Stimulated activated CD8-positive, alpha-beta memory T cell treated with anti-CD3 and anti-CD28 coated beads, Interleukin-15, amount 100 ng/mL, for 4 hours (primary cell): ENCODE measurements at places on chromosomes 7 and 10.

GRCh38 chr7:18886832-18887231 lies 230.6 kb downstream of the TWIST1 start:
- DNase-seq: no peak

DNA sequence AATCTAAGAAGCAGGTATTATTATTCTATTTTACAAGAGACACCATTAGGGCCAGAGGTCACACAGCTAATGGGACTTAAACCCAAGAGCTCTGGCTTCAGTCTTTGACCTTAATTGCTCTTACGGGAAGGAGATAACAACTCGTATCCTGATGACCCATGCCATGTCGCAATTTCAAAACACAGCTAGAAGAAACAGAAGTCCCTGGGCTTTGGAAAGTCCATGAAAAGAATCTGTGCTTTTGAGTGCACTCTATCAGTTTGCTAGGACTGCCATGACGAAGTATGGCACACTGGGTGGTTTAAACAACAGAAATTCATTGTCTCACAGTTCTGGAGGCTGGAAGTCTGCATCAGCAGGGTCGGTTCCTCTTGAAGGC lies 247.8 kb upstream of the AOAH start:
- DNase-seq: no peak

- DNase-seq: no peak
These were observed 146.2 kb downstream of the WDR37 start for GRCh38 chr10:1202343-1202742.

GRCh38 chr10:117175215-117175900 lies 21.9 kb upstream of the KCNK18 start:
- no peak for DNase-seq

DNA sequence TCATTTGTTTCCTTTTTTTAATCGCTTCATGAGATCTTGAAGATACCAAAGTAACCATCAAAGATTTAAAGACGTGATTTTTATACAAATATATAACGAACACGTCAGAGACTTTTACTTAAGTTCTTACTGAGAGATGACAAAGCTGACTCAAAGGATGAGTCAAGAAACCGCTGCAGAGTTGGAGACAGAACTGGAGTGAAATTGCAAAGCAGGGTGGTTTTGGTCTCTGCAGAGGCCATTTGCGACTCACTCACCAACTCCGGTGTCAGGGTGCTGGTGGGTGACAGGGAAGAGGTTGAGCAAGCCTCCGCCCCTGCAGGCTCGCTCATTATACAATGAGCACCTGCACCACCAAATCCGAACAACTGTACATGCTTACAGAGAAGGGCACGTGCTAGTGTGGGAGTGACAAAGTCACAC lies 75.2 kb downstream of the DNAJB6 start:
- DNase-seq: peak; percentile 23

DNA sequence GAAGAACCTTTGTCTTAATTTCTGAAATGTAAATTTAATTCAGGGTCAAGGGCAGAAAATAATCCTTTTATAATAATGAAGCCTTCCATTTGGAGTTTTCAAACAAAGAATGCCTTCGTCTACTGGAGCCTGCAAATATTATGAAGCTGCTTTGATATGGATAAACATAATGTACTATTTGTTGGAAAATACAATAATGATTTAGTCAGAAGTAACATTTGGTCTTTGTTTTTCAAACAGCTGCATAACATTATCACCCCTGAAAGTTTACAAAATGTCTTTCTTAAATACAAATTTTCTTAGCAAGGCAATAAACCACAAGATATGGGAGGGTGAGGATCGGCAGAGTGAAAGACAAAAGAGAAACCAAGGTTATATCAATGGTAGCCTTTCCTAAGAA lies 41.5 kb downstream of the TMEM26 start:
- DNase-seq: no peak

DNA sequence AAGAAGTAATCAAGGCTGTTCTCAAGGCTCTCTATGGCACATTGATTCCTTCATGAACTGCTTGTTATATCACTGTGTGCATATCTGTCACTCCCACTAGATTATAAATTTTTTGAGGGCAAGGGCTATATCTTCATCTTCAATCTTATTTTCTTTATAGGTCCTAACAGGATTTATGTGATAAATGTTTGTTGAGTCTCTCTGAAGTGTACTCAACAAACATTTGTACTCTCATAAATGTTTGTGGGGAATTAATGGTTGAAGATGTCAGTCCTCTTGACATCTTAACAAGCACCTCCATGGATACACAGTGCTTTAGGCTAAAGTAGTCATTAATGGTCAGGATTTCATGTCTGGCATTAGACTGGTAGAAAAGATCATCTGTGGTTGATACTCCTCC lies 143.2 kb downstream of the RNLS start:
- DNase-seq: no peak

DNA sequence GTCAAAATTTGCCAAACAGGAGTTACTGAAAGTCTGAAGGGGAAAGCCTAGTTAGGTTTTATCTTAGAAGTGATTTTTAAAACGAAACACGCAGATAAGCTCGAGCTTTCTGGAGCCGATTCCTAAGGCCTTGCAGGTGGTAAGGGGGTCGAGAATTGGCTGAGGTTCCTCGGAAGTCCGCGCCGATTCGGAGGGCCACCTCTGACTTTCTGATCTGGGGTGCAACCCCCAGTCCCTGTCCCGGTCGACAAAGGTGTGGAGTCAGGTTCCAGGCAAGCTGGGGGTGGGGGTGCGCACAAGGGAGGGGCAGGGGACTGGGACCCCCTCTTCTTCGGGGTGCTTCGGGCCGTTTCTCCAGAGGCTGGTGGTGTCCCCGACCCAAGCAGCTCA lies 701 bp upstream of the CUL1 start:
- no peak for DNase-seq

GRCh38 chr7:26930201-26930600 lies 65.8 kb upstream of the SKAP2 start:
- DNase-seq: no peak

DNA sequence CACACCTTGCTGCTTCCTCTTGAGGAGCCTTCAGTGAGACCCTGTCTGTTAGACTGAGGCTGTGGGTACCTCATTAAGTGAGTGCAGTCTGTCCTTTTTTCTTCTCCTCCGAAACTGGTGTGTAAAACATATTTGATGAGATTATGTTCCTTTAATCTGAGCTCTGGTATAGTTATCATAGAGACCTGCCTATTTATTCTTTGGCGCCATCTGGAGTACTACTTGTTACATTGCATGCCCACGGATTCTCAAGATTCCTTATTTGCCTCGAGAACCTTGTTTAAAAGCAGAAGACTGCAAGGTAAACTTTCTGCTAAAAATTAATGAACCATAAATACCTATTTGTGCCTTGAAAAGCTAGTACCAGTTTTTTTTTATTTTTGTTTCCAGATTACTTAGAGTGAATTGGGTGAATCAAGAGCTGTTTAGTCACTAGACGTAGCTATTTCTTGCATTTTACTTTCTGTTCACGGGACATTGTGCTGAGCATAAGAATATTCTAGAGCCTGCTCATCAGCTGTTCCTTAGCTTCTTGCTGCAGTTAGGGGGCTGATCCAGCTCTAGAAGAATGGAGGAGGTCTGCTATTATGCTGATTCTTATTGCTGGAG lies 16.9 kb upstream of the STMP1 start:
- no peak for DNase-seq

GRCh38 chr7:33262476-33262875 lies 133.1 kb downstream of the BBS9 start:
- no peak for DNase-seq

GRCh38 chr10:69679736-69680135 lies 49.7 kb downstream of the FAM241B start:
- no peak for DNase-seq

DNA sequence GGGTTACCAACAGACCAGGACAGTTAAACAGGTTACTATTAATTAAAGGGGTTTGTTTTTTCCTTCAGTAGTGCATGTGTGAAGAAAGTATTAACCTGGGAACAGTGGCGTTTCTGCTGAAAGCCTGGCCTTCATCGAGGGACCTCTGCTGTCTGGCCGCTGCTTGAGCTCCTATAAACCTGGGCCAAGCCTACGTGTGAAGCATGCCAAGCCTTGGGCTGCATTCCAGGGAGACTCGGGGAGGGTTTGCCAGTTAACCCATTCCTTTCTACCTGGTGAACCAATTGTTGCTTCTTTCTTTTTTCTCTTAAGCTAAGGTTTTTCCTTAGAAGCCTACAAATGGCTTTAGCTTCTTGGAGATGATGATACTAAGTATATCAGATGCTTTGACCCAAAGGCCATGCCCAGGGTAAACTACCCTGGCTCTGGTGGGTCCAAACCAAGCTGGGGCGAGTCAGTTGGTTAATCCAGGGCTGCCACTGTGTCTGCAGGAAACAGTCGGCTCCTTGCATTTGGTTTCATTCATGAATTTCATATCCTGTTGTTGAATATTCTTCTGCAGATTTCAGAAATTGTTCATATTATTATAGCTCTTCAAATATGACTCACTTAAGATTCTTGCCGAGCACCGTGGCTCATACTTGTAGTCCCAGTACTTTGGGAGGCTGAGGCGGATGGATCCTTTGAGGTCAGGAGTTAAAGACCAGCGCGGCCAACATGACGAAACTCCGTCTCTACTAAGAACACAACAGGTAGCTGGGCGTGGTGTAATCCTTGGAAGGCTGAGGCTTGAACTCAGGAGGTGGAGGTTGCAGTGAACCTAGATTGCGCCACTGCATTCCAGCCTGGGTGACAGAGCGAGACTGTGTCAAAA lies 23.8 kb downstream of the PFKP start:
- no peak for DNase-seq

- DNase-seq: no peak
These were observed 161.4 kb downstream of the GFRA1 start for GRCh38 chr10:116111483-116112095.

- DNase-seq: no peak
These were observed 25.5 kb upstream of the ABLIM1 start for GRCh38 chr10:114683593-114683992.

GRCh38 chr7:116734710-116735109 lies 62.7 kb downstream of the MET start:
- DNase-seq: no peak

DNA sequence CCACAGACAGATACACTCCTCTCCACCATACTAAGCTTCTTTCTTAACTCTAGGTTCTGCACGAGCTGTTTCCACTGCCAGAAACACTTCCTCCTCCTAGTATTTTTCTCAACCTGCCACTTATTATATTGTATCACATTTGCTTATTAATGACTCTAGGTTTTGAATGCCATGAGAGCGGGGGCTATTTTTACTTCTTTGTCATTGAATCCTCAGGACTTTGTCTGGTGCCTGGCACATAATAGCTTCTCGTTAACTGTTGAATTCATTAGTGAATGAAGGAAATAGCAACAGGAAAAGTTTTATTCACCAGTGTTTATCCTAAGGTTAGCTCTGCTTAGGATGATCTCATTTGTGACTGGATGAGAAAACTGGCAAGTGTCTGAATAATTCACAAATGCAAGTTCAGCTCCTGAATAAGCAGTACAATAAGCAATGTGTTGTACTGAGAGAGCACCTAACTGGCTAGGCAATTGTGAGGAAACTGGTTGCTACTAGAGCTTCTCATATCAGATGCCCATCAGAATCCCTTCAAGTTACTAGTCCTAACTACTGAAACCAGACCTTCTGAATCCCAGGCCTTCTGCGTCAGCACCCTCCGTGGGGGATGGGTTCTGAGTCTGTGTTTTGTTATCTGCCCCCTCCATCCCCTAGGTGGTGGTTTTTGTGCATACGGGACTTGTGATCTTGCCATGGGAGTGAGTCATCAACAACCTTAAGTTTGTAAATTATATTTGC lies 92.7 kb downstream of the LSMEM1 start:
- no peak for DNase-seq

- no peak for DNase-seq
These were observed 301.8 kb upstream of the ZWINT start for GRCh38 chr10:56662765-56663447.

- DNase-seq: no peak
These were observed 34.0 kb downstream of the MAD1L1 start for GRCh38 chr7:2198760-2199159.

DNA sequence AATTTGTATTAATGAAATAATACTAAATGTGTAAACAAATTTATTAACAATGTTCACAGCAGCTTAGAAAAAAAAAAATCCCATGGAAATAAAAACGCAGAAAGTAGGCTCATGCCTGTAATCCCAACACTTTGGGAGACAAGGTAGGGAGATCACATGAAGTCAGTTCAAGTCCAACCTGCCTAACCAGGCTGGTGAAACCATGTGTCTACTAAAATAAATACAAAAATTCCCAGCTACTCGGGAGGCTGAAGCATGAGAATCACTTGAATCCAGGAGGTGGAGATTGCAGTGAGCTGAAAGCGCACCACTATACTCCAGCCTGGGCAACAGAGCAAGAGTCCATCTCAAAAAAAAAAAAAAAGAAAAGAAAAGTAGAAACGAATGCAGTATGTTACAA lies 36.2 kb downstream of the LARP4B start:
- no peak for DNase-seq

DNA sequence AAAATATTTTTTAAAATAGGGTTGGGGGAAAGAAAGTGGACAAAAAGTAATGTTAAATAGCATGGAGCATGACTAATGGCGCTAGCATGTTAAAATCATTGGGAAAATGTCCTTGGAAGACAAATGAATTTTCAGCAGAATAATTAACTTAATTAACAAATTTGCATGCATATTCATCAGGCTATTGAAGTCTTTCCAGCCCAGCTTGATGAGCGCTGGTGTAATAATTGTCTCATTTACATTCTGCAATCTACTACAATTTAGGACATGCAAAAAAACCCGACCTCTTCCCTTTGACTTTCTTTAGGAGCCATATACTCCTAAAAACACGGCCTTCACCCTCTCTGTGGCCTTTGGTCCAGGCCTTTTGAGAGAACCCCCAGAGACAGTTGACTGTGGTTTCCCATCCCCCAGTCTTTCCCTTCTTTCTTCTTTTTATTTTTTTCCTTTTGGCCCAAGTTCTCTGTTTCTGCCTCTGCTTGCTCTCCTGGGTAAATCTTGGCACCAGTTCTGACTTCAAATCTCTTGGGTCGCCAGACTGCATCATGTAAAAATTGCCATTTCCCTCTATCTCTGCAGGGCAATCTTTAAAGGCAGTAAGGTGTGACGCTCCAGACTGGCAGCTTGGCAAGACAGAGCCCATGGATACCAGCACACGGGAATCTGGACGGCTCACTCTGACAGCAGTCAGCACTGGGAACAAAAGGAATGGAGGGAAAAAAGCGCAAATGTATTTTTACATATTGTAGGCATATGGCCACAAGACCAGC lies 105.5 kb downstream of the NEUROD6 start:
- DNase-seq: no peak

DNA sequence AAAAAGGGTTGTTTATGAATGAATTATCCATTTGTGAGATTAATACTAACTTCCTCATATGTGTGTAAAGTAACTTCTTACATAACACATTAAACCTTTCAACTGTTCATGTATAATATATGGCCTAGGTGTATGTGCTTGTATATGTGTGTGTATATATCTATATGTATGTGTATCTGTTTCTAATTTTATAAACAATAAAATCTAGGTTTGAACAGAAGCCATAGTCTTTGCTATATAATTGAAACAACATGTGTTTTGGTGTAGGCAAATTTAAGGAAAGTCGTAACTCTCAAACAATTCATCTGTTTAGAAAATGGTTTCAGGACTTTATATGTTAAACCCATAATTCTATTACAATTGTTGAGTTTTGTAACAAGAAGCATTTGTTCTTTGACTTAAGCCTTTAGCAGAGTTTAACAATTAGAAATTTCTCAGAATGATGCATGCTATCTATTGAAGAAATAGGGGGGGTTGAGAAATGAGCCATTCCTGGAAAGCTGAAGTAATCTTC lies 103.3 kb downstream of the BBS9 start:
- no peak for DNase-seq
